Mammary epithelial cell (primary cell): ENCODE measurements at places on chromosomes 5 and 9. TPM values are rescaled to one million over a fixed set of nuclear protein-coding genes. Genes with fewer than 3 reads are reported as not detected.
A peak's percentile ranks its signal among the peaks of the same experiment; 100 is the strongest.

DNA sequence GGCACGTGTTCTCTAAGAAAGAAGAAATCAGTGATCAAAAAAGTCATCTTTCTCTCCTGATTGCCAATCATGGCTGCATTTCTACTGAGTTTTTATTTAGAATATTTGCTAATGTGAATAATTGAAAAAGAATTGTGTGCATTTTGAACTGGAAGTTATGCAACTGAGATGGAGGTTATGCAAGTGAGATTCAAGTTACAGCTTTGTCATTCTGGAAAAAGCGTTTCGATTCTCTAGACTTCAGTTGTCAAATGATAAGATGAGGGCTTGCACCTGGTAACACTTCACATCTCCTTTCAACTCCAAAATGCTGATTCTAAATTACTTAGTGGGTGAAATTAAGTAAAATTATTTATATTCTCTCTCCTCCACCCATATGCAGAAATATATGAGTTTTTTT, 36.4 kb downstream of the C6 start:
- DNase-seq, result no peak

DNA sequence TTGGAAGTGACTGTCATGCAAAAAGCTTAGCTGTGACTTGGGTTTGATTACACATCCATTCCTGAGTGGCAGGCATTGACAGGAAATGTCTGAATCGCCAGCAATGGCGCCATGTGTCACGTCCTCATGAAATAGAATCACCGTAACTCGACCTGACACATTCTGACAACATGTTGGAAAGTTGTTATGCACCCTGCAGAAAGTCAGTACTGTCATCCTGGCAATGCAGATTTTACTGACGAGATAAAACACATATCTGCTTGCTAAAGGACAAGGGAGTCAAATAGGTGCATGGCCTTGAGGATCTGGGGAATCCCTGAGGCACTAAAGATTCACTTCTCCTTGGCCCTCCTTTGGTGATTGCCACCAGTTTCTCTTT, 344.2 kb downstream of the SPATA31D1 start:
- no peak for DNase-seq

DNA sequence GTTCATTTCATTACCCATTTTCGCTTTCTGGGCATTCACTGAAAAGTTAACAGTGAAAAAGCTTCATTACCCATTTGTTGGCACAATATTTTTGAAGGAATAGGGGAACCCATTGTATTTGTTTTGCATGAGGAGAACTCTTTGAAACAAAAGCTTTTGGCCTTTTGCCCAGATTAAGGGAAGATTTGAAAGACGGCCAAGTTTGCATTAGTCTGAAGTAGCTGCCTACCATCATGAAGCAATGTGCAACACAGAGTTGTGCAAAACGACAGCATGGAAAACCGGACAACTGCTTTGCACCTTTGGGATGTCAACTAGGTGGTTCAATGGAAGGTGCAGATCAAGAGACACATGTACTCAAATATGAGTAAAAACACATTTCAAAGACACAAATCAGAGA, 84.9 kb downstream of the TRPM3 start:
- DNase-seq, result peak; percentile 18

DNA sequence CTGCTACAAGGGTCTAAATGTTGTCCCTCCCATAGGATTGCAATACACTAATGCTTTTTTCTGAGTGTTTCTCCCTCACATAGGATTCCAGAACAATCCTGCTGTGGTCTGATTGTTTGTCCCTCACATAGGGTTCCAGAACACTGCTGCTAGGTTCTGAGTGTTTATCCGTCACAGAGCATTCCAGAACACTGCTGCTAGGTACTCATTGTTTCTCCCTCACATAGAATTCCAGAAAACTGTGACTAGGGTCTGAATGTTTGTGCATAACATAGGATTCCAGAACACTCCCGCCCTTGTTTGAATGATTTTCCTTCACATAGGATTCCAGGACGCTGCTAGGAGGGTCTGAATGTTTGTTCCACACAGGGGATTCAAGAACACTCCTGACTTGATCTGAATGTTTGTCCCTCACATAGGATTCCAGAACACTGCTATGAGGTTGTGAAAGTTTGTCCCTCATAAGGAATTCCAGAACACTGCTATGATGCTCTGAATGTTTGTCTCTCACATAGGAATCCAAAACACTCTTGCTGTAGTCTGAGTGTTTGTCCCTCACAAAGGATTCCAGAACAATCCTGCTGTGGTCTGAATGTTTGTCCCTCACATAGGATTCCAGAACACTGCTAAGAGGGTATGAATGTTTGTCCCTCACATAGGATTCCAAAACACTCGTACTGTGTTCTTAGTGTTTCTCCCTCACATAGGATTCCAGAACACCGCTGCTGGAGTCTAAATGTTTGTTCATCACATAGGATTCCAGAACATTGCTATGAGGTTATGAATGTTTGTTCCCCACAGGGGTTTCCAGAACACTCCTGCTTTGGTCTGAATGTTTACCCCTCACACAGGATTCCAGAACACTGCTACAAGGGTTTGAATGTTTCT, 213.5 kb downstream of the FOXD4L6 start:
- no peak for DNase-seq

DNA sequence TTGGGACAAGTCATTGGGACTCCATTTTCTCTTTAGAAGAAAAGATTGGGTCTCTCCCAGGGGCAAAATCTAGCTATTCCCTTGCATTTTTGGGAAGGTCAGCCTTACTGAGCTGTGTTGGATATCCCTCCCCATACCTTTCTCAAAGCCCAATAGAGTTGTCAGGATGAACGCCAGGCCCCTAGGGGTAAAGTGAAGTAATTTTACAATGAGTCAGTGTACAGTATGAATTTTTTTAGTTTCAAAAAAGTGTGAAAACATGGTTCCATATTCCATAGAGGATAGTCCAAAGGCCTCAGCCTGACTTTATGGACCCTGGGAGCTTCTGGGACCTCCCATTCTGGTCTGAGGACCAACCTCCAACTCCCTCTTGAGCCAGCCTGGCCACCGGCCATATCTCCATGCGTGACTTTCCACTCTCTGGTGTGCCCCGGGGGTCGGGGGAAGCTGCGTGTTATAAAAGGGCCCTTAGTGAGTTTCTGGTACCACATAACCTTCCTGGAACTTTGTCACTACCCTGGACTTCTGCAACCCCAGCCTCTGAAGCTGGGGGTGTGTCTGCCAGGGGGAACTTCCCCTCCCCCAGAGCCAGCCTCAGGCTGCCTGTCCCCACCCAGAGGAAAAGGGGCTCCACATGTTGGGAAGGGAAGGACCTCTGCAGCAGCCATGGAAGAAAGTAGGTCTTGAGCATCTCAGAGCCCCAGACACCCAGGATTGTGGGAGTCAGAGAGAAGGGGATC, 52.4 kb upstream of the SYNPO start:
- peak; percentile 35 for DNase-seq

Gene LTC4S
- polyA plus RNA-seq, result 0.29 TPM

DNA sequence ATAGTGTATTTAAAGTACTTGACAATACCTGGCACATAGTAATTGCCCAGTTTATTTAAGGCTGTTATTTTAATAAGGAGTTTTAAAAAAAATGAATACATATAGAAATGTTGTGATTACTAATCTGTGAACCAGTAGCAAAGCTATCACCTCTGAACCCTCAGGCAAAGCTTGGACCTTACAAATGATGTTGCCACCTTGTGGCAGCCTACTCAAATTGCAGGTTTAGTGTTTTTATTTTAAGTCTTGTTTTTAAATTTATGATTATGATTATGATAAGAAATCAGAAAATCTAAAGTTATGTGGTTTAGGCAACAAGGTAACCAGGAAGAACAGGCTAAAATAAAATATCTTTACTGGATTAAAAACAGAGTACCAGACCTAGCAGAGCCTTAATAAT, 35.8 kb downstream of the PPARGC1B start:
- no peak for DNase-seq
